ENCODE measurements at places on chromosomes 1 and 21.

DNA sequence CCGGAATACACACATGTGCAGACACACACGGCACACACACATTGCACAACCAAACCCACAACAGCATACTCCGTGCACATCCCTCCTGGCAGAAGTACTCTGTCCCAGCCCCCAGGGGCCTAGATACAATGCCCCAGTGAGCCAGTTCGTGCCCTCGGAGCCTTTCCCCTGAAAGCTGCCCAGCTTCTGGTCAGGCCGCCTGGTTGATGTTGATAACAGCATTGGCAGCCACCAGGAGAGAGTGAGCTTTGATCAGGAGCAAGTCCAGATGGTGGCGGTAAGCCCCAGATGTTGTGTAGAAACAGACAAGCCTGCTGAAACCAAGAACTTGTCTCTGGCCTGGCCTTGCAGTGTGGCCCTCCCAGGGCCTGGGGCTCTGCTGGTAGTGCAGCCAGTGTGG is 109.1 kb downstream of the GRIK3 start:
- no peak for DNase-seq

- DNase-seq: no peak
Measured at GRCh38 chr21:39715804-39716397, 29.1 kb upstream of the IGSF5 start.

GRCh38 chr1:245212221-245212710 is 57.5 kb downstream of the KIF26B start:
- no peak for DNase-seq

DNA sequence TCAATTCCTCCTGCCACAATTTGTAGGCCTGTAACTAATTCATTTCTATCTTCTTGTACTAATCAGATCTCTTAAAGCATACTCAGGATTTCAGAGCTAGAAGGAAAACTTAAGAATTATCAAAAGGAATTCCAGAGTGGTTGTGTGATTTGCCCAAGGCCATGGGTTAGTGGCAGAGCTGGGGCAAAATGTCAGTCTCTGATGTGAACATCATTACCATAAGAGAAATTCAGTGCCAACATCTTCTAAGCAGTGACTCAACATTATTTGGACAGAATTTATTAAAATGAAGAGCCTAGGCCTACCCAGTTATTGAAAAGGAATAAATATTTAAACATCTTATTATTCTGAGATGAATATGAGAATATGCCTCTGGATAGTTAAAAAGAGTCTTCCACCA is 14.5 kb downstream of the ST6GALNAC5 start:
- no peak for DNase-seq

- no peak for DNase-seq
Measured at GRCh38 chr1:200338451-200338850, 71.4 kb downstream of the ZNF281 start.

DNA sequence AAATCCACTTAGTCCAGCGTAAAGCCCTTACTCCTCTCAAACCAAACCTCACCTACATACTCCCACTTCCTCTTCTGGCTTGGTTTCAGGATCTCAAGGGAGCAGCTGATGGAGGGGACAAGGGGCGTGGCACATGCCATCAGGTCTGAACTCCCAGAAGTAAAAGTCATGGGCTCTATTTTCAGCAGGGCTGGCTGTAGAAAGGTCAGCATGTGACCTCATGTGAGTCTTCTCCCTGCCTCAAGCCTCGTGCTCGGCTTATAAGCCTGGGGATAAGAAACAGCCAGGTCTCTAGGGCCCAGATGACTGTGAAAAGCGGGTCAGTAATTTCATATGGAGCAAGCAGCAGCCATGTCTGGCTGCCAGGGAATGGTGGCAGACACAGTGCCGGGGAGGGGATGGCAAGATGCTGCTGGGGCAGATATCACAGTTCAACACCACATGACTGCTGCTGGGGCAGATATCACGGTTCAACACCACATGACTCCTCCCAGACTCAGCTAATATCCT is 227.9 kb downstream of the KCNH1 start:
- DNase-seq: no peak

GRCh38 chr21:36125512-36126207 is 9.2 kb upstream of the CBR3 start:
- peak; percentile 7 for DNase-seq

DNA sequence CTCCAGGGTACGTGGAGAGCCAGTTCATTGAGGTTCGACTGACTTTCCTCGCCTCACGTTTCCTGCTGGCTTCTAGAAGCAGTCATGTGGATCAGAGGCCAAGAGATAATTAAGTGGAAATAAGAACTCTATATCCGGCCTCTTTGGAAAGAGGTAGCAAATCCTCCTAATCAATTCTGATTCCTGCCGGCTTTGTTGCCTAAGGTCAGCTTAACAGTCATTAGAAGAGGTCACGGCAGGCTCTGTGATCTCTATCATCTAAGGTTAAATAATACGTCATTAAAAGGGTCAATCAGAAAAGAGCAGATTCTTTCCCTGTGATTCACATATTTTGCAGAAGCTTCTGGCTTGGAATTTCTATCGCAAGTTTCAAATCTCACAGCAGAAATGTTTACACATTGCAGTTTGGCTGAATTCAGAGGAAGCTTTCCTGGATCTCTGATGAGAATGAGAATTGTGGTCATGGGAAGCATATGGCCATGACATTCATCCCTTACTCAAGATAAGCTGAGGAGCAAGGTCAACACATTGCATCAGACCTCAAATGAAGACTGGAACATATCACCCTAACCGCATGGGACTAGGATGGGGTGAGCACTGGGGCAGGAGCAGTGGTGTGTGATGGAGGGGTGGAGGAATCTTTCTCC is 189.4 kb downstream of the PBX1 start:
- DNase-seq: no peak

All from activated CD4-positive, CD25-positive, alpha-beta regulatory T cell (primary cell).